ENCODE measurements at places on chromosomes 4 and X.

DNA sequence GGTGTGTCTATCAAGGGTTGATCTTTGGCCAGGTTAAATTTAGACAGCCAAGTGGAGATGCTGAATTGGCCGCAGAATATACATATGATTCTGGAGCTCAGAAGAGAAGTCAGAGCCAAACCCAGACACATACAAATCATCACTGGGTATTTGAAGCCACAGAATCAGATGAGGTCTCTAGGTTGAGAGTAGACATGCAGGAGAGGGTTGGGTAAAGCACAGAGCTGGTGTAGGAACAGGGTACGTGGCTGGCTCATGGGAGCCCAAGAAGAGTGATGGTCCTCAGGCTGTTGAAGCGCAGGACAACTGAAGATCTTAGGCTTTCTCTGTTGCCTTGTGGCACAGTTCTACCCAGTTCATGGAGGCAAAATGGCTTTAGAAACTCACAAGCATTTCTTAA, 37.7 kb downstream of the ADAMTS3 start:
- DNase-seq: no peak

DNA sequence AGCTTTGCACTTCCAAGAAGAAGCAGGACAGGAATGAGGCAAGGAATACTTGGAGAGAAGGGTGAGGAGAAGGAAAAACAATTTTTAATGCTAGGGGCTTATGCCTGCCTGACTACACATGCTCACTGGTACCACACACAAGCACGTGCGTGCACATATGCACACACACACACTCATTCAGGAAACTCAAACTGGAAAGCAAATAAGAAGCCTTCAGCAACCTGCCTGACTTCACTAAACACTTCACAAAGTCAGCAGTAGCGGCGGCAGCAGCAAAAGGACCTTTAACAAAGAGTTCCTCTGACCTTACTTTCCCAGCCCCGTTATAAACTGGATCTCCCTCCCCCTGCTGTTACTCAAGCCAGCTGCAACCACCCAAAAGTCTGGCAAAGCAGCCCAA, 3.3 kb downstream of the ZDHHC9 start:
- DNase-seq: no peak

DNA sequence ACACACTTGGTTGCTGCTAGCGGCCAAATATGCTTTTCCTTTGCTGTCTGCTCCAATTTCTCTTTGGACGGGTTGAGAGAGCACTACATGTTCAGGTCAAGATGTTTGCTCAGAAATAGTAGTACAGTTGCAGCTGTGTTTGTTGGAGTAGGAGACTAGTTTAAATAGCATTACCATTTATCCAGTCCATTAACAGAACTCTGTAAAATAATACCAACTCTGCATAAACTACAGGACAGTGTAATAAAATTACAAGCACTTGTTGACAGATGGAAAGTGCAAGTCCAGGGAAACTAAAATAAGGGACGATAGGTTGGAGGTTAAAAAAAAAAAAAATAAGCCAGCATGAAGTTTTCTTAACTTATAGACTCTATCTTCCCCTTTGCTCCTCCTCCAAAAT, 20.2 kb downstream of the SLIT2 start:
- DNase-seq: no peak

GRCh38 chrX:13699183-13699826, 10.4 kb downstream of the RAB9A start:
- no peak for DNase-seq

Measured in activated naive CD4-positive, alpha-beta T cell treated with anti-CD3 and anti-CD28 coated beads for 36 hours (primary cell).